ENCODE measurements at places on chromosomes 5 and 9. TPM values are rescaled to one million over a fixed set of nuclear protein-coding genes. Genes with fewer than 3 reads are reported as not detected.

The PCDHGA5 gene
- 1.2 TPM for total RNA-seq

The PTGES gene
- total RNA-seq = 1.4 TPM

The TAF11L10 gene
- total RNA-seq = not detected

The EIF4E1B gene
- total RNA-seq = not detected

The NFIB gene
- 13.9 TPM for total RNA-seq

The DELE1 gene
- 101 TPM for total RNA-seq

The HTR1A gene
- not detected for total RNA-seq
